ENCODE measurements at places on chromosomes 2 and 18.

GRCh38 chr2:177245010-177245422 is 19.5 kb downstream of the NFE2L2 start:
- H3K36me3 ChIP-seq: no peaks in the 10 kb centered on the region
- H3K4me1 ChIP-seq: no peaks in the 10 kb centered on the region
- H3K4me3 ChIP-seq: no peak overlapping the region
- DNase-seq: no peak
- H3K27me3 ChIP-seq: no peaks in the 10 kb centered on the region

DNA sequence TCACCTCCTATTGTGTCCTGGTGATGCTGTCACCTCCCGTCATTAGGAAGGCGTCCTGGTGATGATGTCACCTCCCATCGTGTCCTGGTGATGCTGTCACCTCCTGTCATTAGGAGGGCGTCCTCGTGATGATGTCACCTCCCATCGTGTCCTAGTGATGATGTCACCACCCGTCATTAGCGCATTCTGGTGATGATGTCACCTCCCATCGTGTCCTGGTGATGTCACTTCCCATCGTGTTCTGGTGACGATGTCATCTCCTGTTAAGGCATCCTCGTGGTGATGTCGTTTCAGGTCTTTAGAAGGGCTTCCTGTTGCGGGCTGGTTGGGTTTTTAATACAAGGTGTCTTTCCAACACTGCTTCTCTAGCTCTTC is 40.7 kb downstream of the CTDP1 start:
- no peak for DNase-seq
- no peak overlapping the region for H3K27ac ChIP-seq
- peaks cover 15% of the 10 kb centered on the region for H3K36me3 ChIP-seq
- H3K27me3 ChIP-seq: no peaks in the 10 kb centered on the region
- H3K4me1 ChIP-seq: no peaks in the 10 kb centered on the region

DNA sequence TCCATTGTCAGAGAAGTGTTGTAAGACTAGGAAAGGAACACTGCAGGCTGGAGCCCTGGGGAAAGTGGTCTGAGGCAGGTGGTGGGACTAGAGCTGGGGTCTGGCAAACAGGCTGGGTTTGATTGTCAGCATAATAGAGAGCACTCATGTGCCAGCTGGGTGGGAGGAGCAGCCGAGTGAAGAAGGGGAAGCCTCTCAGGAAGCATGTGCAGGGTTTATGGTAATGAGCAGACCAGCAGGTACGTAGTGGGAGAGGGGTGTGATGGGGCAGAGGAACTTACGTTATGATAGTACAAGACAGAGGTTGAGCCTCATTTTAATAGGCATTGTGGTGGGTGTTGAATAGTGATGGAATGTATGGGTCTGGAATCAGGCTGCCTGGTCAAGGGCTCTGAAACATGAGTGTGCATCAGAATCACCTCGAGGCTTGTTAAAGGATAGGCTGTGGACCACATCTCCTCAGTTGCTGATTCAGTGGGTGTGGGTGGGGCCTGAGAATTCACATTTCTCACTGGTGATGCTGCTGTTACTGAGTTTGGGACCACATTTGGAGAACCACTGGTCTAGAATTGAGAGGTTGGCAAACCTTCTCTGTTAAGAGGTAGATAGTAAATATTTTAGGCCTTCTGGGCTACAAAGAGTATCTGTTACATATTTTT is 1.7 kb upstream of the MGAT5 start:
- H3K27ac ChIP-seq: no peak overlapping the region
- no peak overlapping the region for H3K4me3 ChIP-seq
- H3K4me1 ChIP-seq: no peaks in the 10 kb centered on the region
- H3K27me3 ChIP-seq: no peaks in the 10 kb centered on the region
- peaks cover 4% of the 10 kb centered on the region for H3K36me3 ChIP-seq

GRCh38 chr18:41391616-41392595 is 563.1 kb upstream of the PIK3C3 start:
- H3K27me3 ChIP-seq: no peaks in the 10 kb centered on the region
- no peak overlapping the region for H3K4me3 ChIP-seq
- H3K27ac ChIP-seq: no peak overlapping the region
- no peaks in the 10 kb centered on the region for H3K36me3 ChIP-seq

DNA sequence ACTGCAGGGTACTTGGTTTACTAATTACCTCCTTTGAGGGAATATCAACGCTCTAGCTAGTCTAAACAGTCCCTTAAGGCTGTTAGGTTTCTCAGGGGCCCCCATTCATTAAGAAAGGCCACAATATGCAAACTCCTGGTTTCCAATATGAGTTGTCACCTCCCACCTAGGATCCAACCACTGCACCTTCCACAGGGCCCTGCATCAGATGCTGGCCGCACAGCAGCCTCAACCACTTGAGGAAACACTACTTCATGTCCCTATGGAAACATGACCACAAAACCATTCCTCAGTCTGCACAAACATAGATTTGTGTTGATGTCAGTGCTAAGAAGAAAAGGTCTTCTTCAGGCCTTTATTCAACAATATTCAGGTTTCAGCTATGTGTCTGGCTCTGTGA is 40.9 kb downstream of the STAT4 start:
- no peak for DNase-seq
- no peaks in the 10 kb centered on the region for H3K27me3 ChIP-seq
- H3K4me1 ChIP-seq: no peaks in the 10 kb centered on the region
- H3K27ac ChIP-seq: no peak overlapping the region

DNA sequence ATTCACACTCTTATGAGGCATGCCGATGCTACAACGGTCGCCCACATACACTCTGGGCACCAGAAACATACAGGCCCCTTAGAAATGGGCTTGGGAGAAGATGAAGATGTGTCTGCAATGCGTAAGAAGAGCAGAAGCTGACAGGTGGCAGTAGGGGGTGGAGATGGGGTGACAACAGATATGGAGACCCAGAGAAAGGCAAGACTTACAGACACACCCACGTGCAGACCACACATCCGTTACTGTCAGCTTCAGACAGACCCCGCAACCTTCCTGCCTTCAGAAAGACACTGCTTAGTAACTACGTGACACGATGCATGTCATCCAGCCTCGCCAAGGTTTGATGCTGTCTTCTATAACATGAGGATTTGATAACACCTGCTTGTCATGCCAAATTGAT is 89.5 kb downstream of the ZFP36L2 start:
- no peak overlapping the region for H3K27ac ChIP-seq
- no peaks in the 10 kb centered on the region for H3K27me3 ChIP-seq
- no peak for DNase-seq
- 0 out of 2 replicates have a peak, but pooled peaks cover 4% of the 10 kb centered on the region for H3K4me1 ChIP-seq

DNA sequence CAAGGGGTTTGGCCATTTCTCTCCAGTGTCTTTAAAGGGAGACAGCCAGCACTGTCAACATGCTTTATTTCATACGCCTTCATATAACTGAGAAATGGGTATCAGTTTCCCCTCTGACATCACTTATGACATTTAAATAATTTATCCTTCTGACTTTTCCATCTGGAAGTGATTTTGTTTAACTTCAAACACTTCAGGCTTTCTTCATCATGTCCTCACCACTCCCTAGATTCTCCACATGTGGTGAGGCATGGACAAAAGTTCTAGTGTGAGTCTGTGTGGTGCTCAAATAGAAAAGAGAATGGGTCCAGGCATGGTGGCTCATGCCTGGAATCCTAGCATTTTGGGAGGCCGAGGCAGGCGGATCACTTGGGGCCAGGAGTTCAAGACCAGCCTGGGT is 158.6 kb downstream of the TXNL1 start:
- no peaks in the 10 kb centered on the region for H3K4me1 ChIP-seq
- no peak overlapping the region for H3K27ac ChIP-seq
- no peaks in the 10 kb centered on the region for H3K27me3 ChIP-seq

DNA sequence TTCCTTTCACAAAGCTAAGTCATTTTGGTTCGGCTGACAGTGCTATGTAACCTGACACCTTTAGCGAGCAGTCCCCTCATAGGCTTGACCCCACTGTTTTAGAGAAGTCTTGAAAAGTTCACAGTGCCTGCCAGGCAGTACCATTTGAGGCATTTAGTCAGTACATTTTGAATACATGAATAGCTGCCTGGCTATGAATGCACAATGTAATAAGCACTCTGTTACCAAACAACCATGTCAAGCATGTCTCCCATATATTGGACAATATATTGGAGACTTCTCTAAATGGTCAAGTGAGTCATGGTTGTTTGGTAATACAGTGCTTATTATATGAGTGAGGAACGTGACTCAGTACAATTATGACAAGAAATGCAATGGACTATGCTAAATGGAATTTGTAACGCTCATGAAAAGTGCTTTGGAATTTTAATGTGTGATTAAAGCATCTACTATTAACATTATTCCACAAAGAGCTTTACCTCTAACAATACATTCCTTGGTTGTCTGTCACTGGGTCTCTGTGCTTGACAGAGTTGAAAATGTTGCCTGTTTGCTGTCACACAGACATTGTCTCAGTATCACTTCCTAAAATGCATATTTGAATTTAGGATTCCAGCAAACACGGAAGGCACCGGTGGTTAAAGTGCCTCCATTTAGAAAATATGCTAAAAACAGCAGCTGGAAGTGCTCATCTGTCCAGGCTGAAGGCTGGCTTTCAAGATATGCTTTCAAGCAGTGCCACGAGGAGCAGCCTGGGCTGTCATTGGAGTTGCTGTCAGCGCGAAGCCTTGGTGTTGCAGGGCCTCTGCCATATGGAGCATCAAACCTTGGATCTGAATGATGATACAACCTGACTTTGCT is 458.6 kb downstream of the FBXO15 start:
- no peak overlapping the region for H3K27ac ChIP-seq
- H3K4me3 ChIP-seq: no peak overlapping the region
- H3K36me3 ChIP-seq: no peaks in the 10 kb centered on the region
- H3K4me1 ChIP-seq: peaks cover 3% of the 10 kb centered on the region

DNA sequence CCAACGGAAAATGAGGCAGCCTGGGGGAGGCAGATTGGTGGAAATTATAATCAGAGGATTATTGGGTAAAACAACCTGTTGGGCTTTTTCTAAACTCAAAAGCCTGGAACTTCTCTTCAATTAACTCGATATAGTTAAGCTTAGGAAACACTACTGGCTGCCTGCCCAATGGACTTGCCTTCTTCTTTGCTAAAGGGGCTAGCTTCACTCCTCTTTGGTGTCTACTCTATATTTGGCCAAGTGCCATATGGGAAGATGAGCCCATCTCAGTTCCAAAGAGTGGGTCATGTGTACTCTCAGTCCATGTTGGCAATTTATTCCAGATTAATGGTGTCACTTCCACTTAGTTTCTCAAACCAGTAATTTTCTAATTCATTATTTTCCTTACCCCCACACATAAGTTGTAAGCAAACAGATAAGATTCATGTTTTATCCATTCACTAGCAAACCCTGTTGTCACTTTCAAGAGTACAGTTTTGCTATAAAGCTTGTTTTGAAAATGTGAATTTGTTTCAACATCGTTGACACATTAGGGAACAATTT is 34.3 kb downstream of the DARS1 start:
- DNase-seq: no peak
- no peaks in the 10 kb centered on the region for H3K27me3 ChIP-seq
- no peak overlapping the region for H3K27ac ChIP-seq
- no peaks in the 10 kb centered on the region for H3K36me3 ChIP-seq

DNA sequence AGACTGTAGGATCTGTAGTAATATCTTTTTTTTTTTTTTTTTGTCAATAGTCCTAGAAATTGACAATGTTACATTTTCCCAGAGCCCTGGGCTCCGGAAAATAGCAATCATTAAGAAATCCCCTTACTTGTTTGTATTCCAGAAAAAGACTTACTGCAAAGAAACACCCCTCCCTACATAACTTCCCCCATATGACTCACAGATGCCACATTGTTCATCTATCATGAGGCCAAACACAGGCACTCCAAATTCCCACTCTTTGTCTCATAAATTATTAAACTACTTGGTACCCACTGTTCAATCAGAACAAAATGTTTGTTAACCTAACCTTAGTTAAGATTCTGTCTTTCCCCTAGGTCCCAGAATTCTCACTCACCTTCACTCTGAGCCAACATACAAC is 53.5 kb downstream of the TEX51 start:
- H3K4me3 ChIP-seq: no peak overlapping the region
- no peaks in the 10 kb centered on the region for H3K36me3 ChIP-seq
- no peak for DNase-seq

- H3K27me3 ChIP-seq: no peaks in the 10 kb centered on the region
- no peaks in the 10 kb centered on the region for H3K36me3 ChIP-seq
- no peak for DNase-seq
- no peak overlapping the region for H3K4me3 ChIP-seq
- H3K27ac ChIP-seq: no peak overlapping the region
- H3K4me1 ChIP-seq: no peaks in the 10 kb centered on the region
Observed at GRCh38 chr18:70636991-70637390, 348.1 kb downstream of the SOCS6 start.

DNA sequence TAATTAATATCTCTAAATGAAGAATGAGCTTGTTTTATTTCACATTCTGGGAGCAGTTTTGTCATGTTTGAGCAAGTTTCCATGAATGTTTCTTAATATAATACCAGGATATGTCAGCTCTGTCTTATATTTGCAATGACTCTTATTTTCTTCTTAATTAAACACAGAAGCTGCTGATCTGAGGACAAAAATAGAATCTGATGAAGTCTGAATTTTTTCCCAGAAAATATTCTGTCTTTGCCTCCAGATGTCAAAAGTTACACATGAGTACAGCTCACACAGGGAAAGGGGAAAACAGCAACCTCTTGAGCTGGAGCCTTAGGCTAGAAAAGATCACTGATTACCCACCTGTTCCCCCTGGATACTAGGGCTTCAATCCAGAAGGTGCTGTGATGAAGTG is 606.6 kb upstream of the SYT4 start:
- H3K27me3 ChIP-seq: no peaks in the 10 kb centered on the region
- DNase-seq: no peak
- no peak overlapping the region for H3K4me3 ChIP-seq
- H3K4me1 ChIP-seq: no peaks in the 10 kb centered on the region

All from iPS DF 6.9 (cell line).